Osteocyte (in vitro differentiated cells): ENCODE measurements at places on chromosomes 1 and 21.

DNA sequence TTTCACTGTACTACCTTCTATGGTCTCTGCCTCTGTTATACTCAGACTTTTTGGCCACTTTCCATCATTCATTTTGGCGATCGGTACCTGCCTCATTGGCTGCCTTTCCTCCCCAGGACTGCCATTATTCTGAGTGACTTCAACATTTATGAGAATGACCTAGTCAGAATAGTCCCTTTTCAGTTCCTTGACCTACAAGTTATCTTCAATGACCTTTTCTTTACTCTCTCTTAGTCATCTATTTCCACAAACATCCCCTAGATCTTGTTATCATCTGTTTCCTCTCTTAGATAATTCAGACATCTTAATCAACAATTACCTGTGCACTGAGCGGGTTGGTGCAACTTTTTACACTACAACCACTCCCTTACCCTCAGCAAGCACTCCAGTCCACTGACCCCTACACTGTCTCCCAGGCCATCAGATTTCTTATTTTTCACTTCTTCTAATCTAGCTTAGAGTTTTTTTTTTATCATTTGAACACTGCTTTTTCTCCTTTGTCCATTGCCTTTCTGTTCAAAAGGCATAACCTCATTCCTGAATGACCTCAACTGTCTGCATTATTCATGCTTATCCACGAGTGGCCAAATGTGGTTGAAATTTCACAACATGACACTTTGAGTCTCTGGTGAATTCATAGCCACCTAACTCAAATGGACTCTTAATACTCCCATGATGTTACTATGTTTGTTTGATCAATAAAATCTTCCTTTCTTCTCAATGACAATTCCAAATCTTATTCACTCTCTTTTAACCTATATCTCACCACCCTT lies 112.7 kb downstream of the HMCN1 start:
- no peak for DNase-seq

GRCh38 chr1:174761901-174762585 lies 237.7 kb upstream of the CACYBP start:
- no peak for DNase-seq

DNA sequence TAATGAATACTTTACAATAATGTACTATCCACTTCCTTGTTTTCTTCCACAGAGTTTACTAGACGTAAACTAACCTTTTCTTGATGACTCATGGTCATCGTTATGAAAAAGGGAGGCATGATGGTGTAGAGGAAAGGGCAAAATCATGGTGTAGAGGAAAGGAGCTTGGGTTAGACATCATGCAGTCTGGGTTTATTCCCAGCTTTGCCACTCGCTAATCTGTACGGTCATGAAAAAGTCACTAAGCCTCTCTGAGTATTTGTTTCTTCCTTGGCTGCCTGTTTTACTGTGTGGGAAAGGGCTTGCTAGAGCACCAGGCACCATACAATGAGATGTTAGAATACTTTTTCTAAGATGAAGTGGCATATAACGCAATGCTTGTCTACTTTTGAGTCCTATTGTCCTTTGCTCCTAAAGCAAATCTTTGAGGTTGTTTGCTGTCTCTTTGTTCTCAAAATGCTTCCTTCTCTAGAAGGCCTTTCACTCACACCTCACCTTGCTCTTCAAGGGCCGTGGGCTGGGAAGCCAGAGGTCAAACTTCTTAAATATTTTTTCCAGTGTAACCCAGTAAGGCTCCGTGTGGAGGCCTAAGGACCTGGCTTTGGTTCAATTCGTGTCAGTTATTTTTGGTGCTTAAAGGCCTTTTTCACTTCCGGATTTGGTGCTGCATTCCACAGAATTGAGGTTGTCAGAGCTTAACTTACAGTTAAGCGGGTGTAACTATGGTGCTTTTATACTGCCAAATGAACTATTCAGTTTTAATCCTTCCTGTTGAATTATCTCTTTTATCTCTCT lies 9.9 kb upstream of the ETV3 start:
- DNase-seq, result no peak

DNA sequence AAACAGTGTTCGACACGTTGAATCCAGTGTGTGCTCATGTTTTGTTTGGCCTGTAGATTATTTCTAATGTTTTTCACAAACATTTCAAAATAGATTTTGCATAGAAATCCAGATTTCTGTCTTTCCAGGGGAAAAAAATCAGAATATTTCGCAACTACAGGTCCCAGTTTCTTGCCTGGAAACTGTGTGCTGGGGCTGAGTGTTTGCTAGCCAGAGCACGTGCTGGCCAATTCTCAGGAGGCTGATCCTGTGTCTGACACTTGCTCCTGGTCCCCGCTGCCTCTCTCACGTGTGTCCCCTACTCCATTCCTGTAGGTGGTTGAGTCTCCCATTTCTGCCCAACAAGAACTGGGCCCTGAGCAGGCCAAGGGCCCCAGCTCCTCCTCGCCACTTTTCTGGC lies 2.4 kb downstream of the MAB21L3 start:
- no peak for DNase-seq

DNA sequence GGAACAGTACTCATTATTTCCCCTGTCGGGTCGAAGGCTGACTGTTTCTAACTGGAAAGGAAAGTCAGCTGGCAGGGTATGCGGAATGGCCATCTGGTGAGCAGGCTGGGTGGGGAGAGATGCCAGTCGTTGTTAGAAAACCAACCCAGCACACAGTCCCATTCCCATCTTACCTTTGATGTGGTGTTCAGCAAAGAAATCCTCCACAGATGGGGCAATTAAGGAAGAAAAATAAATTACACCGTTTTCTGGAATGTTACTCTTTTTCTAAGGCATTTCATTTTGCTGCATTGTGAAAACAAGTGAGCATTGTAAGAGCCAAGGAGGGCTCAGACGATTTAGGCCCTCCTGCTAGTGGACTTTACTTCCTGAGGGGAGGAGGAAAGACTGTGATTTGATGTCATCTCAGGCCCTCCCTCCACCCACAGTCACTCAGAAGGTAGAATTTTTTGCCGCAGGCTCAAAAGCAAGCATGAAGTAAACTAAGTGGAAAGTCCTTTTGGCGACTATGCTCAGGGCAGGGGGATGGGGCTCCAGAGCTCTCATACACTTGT lies at the start of gene SLC16A4:
SLC16A4 (minus strand) TSS at position 335 of the 554 bp plus-strand sequence. CDS start 1,703 bp downstream, outside the sequence.
- DNase-seq, result no peak

- no peak for DNase-seq
These were observed 549.2 kb upstream of the BRINP3 start for GRCh38 chr1:191026828-191027227.

DNA sequence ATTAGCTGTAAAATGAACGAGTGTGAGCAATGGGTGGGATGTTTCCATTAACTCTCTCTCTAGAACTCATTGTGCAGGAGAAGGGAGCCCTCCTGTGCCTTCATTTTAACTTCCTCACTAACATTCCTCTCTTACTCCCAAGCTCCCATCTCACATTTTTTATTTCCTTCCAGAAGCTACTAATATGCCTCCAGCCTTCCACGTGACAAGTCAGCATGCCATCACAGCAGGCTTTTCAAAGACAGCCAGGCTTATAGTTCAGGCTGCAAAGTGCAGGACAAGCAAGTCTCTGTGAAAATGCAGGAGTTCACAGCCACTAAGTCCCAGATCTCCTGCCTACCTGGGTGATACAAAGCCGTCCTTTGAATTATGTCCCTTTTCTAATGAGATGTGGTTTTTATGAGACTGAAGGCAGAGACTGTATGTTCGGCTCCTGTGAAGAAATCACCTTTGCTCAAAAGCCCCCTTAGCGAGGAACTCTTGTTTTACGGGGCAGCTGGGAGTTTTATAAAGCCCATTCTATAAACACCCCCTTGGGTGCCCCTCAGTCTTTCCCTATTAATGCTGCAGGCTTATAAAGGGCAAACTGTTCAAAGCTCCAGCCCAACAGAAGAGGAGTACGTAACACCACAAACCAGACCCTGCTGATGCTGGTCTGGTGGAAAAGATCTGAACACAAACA lies 14.8 kb upstream of the ANGPTL7 start:
- no peak for DNase-seq

- DNase-seq, result no peak
These were observed 112.5 kb upstream of the GFI1 start for GRCh38 chr1:92599184-92599583.

DNA sequence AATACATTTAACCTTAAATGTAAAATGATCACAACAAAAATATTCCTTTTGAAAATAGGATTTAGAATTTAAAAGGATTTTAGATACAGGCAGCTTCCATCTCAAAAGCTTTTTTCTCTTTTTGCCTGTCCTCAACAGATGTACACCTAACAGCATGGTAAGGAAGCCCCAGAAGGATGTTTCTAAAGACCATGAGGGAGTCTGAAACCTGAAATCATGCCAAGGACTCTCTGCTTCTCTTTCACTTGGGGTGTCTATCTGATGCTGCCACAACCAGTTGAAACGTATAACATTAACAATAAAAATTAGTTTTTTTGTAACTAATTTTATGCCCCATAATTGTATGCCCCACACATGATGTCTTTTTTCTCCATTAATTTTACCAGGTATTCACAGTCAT lies 5.4 kb upstream of the ZNF281 start:
- DNase-seq, result no peak

DNA sequence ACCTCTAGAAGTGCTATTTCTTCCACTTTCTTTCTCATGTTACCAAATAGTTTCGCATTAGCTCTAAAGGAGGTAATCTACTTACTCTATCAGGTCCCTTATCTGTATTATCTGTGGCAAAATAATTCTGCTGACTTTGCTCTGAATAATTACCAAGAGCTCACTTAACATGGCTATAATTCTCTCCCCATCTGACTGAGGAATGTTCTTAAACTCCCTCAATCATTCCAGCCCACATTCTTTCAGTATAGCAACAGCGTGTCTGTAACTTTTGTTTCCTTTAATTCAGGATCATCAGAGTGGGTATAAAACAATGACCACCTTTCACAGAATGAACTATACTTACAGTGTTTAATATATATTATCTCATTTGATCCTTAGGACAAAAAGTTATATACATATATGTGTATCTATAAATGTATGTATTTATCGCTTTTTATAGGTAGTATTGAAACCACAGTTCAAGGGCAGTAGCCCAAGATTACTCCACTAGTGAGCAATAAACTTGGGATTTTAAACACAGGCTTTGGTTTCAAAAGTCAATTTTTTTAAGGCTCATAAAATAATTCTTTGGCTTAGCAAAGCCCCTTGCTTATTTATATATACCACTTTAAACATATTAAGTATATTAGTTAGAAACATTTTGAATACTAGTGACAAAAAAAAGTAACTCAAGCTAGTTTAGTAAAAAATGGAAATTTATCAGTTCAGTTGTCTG lies 36.1 kb upstream of the ST6GALNAC3 start:
- DNase-seq, result no peak
